Osteoblast (primary cell): ENCODE measurements at places on chromosomes 5 and 9.

DNA sequence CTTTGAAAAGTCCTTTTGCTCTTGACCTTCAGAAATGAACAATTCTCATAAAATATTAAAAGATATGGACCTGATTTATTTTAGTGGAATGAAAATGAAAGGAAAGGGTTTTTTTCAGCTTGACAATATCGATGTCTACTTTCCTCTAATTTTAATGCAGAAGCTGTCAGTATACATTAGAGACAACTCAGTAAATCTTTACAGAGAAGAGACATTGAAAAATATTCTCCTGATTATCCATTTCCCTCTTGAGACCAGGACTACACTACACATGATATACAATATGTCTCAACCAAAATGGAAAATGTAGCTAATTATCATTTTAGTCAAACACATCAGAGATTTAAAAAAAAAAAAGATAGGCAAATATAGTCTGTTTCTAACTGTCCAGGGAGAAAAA lies 288.5 kb upstream of the NUDT12 start:
- no peak for DNase-seq

GRCh38 chr9:17688834-17689233 lies 110.0 kb downstream of the SH3GL2 start:
- DNase-seq, result no peak

- no peak for DNase-seq
Observed at GRCh38 chr5:148805326-148806290, 20.8 kb upstream of the ADRB2 start.

GRCh38 chr9:36401164-36401740 lies 1.2 kb upstream of the RNF38 start:
- DNase-seq, result peak; percentile 97

GRCh38 chr5:169804861-169805260 lies 167.8 kb downstream of the DOCK2 start:
- peak; percentile 64 for DNase-seq

DNA sequence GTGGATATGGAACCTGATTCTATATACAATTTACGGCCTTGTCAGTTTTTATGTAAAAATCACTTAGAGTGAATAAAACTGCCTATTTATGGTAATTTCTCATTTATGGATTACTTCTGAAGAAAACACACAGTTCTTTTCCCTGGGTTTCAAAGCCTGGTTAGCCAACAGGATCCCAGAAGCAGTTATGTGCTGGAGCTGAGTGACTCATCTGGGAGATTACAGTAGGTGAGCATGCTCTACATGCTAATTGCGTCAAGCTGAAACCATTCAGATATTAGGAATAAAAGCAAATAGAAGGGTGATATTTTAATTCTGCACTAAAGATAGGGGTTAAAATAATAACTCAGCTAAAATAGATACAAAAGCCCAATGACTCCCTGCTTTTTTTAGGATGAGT lies 47.8 kb downstream of the PDE4D start:
- DNase-seq, result no peak

DNA sequence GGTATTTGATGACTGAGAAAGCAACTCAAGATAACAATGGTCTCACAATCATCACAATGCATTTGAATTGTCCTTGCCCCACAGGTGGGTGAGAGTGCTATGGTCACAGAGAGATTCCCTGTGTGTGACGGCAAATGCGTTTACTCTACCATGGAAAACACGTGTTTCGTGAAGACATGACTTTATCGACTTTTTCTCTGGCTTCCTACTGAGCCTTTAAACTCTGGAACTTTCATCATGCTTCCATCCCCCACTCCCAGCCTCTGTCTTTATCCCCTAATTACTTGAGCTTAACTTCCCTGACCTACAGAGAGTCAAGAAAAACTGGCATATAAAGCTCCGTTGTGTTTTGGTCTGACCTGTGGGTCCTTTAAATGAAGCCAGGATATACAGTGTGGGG lies 414.1 kb upstream of the CLINT1 start:
- no peak for DNase-seq

DNA sequence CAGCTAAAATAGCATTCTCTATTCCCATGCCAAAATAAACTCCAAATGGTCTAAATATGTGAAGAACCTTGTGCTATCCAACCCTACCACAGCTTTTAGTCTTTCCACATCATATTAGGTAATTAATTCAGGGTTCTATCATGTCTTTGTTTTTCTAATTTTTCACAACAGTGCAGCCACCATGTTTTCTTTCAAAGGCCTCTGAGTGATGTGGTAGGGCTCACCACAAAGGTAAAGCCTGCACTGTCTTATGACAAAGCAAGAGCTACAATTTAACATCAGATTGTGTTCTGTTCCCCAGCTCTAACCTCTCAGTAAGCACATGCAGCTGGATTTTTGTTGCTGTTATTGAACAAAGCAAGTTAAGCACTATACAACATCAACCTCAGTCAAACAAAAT lies 52.4 kb downstream of the MEF2C start:
- DNase-seq, result no peak

- DNase-seq, result no peak
Observed at GRCh38 chr5:135831439-135831838, 3.0 kb upstream of the SLC25A48 start.

GRCh38 chr9:6383551-6384225 lies 29.3 kb upstream of the UHRF2 start:
- peak; percentile 25 for DNase-seq

DNA sequence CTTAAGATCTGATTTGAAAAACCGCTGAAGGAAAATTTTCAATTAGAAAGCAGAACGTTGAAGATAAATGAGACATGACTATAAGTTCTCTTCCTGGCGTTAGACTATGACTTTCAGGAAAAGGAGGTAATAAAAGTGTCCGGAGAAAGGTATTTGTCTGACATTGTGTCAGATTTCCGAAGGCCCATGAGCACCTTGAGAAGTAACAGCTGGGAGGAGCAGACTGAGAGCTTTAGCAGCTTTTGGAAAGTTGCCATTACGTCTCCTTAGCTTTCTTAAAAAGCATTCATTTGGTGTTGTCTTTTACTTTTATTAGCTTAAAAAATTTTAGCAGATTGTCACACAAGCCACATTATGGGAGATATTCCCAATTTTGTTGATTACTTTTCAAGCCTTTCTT lies 363.5 kb downstream of the NDUFS4 start:
- DNase-seq, result no peak

DNA sequence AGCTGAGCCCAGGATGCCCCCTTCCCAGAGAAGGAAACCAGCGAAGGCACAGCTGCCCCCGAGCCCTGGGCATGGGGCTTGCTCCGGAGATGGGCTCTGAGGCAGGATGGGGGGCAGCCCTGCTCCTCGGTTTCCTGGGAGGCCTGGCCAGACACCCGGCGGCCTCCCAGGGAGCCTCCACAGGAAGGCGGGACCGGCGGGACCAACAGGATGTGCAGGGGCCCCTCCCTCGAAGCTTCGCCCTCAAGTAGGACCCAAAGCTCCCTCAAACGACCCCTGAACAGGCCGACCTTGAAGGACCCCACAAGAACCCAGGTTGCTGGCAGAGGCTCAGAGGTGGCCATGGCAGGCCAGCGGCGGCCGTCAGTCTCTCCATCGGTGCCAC lies 11.7 kb downstream of the EXD3 start:
- no peak for DNase-seq

- peak; percentile 65 for DNase-seq
Observed at GRCh38 chr9:13324988-13325387, 45.5 kb upstream of the MPDZ start.

DNA sequence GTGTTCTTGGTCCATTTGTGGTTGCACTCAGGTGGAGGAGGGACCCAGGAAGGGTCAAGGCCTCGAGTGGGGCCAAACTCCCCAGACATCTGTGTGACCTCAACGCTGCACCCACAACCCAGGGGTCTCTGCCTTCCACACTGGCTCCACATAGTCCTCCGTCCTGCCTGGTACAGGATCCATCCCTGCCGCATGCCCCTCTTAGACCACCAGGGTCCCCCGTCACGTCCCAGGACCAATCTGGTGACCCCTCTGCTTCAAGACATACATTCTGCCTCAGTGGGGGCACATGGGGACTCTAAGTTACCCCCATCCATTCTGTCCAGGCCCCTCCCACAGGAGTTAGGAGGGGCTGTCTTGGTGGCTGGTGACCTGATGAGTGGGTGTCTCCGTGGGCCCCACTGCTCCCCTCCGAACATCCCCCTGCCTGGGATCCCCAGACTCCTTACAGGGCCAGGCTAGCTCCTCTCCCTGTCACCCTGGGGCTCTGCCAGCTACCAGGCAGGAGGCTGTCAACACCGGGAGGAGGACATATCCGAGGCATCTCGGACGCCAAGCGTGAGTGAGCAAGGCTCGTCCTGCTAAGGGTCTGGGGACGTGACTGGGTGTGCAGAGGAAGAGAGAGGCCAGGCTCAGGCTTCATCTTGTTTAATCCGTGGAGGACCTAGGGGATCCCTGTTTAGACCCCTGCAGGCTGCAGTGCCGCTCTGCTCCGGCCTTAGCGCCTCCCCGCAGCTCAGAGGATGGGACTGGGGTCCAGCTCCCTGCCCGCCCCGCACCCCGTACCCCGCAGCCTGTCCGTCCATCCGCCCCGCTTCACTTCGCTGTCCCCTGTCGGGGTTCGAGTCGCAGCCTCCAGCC lies 32.3 kb downstream of the TSPAN17 start:
- peak; percentile 77 for DNase-seq
